Suprapubic skin (tissue), 4 donors: ENCODE measurements at places on chromosomes 12 and 14.

DNA sequence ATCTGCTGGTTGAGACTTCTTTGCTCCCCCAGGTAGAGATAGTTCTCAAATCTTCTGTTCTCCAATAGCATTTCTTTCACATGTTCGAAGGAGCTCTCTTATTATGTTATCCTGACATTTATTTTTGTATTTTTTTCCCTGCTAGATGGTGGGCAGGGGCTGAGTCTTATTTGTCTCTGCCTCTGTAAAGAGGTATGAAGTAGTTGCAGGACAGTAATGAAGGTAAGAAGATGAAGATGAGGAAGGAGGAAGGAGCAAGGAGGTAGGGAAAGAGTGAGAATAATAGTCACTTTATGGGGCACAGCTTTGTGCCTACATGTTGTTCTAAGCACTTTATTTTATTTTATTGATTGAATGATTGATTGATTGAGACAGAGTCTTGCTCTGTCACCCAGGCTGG is 5.0 kb upstream of the CIROP start:
- no peak overlapping the region for H3K27ac ChIP-seq
- H3K4me3 ChIP-seq, result no peak overlapping the region
- no peak for DNase-seq
- H3K27me3 ChIP-seq, result peaks cover 34% of the 10 kb centered on the region

DNA sequence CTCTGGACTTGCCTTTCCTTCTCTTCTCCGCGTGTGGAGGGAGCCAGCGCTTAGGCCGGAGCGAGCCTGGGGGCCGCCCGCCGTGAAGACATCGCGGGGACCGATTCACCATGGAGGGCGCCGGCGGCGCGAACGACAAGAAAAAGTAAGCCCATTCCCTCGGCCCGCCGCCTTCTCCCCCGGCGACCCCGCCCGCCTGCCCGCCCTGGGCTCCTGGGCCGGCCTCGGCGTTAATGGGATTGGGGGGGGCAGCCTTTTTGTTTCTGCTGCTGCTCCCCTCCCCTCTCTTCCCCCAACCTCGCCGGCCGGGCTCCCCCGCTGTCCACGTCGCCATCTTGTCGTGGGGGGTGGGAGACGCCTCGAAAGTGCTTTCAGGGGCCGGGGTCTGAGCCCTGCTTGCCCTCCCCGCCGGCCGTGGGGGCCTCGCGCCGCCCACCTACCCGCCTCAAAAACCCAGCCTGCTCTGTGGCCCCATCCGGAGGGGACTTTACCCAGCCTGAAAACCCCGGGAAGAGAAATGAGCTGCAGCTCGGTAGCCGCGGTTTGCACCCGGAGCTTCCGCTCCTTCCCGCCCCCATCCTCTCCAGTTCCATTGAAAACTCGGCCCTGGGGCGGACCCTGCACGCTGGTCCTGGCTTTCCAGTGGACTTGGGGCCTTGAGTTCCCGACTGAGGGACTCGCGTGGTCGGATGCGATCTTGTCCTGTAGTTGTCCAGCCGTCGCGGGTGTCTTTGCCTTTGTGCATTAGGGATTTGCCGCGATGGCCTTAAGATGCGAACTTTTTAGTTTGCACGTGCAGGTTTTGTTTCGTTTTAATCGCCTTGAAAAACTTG is 598 bp downstream of the HIF1A start:
- H3K27ac ChIP-seq, result peak overlapping the region; percentile 94
- H3K36me3 ChIP-seq, result no peaks in the 10 kb centered on the region
- H3K4me1 ChIP-seq, result peaks cover 42% of the 10 kb centered on the region
- DNase-seq, result peak; percentile 76
- H3K27me3 ChIP-seq, result no peaks in the 10 kb centered on the region
- peak overlapping the region; percentile 79 for H3K4me3 ChIP-seq

GRCh38 chr12:51726931-51727330 is 121.6 kb downstream of the FIGNL2 start:
- no peak for DNase-seq
- H3K27ac ChIP-seq, result no peak overlapping the region
- no peak overlapping the region for H3K4me3 ChIP-seq
- no peaks in the 10 kb centered on the region for H3K4me1 ChIP-seq
- H3K36me3 ChIP-seq, result no peaks in the 10 kb centered on the region
- peaks cover 10% of the 10 kb centered on the region for H3K27me3 ChIP-seq

DNA sequence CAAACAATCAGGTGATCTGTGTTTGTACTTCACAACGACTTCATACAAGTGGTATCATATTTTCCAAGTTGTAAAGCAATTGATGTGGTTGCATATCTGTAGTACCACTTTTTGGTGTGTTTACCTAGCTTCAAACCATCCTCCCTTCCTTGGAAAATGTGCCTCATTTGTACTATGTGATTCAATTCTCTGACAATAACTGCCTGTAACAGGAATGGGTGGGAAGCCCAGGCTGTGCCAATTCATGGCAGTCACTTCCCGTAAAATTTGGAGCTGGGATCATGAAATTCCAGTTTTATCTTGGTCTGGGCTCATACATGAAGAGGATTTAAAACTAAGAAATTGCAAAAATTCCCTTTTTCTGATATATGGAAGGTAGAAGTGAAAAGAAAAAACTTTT is 250.1 kb downstream of the DIO2 start:
- no peaks in the 10 kb centered on the region for H3K4me1 ChIP-seq
- DNase-seq, result no peak
- H3K27ac ChIP-seq, result no peak overlapping the region
- H3K36me3 ChIP-seq, result no peaks in the 10 kb centered on the region
- no peaks in the 10 kb centered on the region for H3K27me3 ChIP-seq

DNA sequence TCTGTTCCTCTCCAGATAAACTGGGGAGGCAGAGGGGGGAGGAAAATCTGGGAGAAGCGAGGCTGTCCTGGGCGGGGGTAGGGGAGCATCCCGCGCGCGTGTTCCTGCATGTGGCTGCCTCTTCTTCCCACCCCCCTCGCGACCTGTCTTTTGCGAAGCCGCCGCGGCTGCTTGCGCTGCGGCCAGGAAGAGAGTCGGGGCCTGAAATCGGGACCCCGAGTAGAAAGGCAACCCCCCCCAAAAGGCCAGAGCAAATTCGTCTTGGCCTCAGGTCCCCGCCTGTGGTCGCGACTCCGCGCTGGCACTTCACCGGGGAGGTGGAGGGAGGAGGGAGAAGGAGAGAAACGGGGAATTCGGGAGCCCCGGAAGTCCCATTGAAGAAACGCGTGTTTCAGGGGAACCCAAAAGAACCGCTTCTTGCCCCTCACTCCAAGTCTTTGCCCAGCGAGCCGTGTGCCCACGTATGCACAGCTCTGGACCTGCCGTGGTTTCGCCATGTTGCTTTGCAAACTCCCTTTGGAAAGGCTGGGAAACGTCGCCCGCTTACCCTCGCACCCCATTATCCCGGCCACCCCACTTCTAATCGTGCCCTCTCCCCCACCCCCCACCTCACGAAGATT is 944 bp downstream of the CCND2 start:
- H3K27me3 ChIP-seq, result peaks cover 51% of the 10 kb centered on the region
- no peak for DNase-seq
- peak overlapping the region; percentile 85 for H3K27ac ChIP-seq
- H3K4me1 ChIP-seq, result peaks cover 91% of the 10 kb centered on the region

DNA sequence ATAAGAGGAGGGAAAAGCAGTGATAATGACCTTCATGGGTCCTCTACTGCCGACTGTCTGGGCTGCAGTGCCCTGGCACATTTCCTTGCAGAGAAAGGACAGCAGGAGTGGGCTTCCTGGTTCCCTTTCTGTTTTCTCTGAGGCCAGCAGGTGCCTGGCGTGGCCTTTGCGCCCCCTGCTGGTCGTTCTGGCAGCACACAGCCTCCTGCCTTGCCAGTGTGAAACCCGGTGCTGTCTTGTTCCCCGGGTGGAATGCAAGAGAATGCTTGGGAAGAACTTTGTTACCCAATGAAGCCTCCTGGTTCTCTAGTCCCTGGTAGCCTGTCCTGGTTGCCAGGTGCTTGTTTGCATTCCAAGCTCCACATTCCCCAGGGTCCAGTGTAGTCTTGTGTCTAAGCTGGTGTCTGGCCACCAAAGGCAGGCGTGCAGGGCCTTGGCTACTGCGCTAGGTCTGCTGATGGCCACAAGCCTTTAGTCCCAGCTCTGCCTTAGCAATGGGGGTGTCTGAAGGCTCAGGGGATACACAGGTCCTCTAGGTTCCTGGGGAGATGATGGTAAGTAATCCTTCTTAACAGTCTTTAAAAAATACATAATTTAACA is 1392.4 kb upstream of the TMEM132C start:
- H3K36me3 ChIP-seq, result no peaks in the 10 kb centered on the region
- no peaks in the 10 kb centered on the region for H3K4me1 ChIP-seq
- DNase-seq, result peak; percentile 65
- H3K27me3 ChIP-seq, result peaks cover 4% of the 10 kb centered on the region
- H3K4me3 ChIP-seq, result no peak overlapping the region
- no peak overlapping the region for H3K27ac ChIP-seq

GRCh38 chr12:95089462-95089861 is 16.0 kb upstream of the NR2C1 start:
- H3K4me1 ChIP-seq, result no peaks in the 10 kb centered on the region
- no peak overlapping the region for H3K27ac ChIP-seq
- DNase-seq, result no peak
- H3K36me3 ChIP-seq, result peaks cover 44% of the 10 kb centered on the region
- no peak overlapping the region for H3K4me3 ChIP-seq
- no peaks in the 10 kb centered on the region for H3K27me3 ChIP-seq

DNA sequence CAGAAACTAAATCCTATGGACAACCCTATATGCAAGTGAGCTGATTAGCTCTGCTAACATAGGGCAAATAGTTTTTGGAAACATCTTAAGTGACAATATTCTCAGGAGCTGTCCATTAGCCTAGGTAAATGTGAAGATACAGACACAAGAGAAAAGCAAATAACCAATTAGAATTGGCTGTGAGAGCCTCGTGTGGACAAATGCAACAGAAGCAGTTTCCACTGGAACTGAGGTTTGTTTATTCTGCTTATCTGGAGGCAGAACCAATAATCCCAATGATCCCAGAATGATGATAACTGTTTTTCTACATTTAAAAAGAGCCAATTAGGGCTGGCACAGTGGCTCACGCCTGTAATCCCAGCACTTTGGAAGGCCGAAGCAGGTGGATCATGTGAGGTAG is 43.2 kb upstream of the YAF2 start:
- no peak overlapping the region for H3K4me3 ChIP-seq
- H3K27me3 ChIP-seq, result no peaks in the 10 kb centered on the region
- no peaks in the 10 kb centered on the region for H3K36me3 ChIP-seq
- H3K4me1 ChIP-seq, result no peaks in the 10 kb centered on the region
- DNase-seq, result no peak
- H3K27ac ChIP-seq, result no peak overlapping the region

GRCh38 chr12:94557746-94558295 is 92.5 kb downstream of the TMCC3 start:
- H3K27me3 ChIP-seq, result no peaks in the 10 kb centered on the region
- no peak overlapping the region for H3K27ac ChIP-seq
- no peaks in the 10 kb centered on the region for H3K36me3 ChIP-seq
- H3K4me1 ChIP-seq, result peaks cover 21% of the 10 kb centered on the region
- DNase-seq, result no peak
- no peak overlapping the region for H3K4me3 ChIP-seq

GRCh38 chr12:112170376-112170775 is 45.0 kb downstream of the TRAFD1 start:
- H3K4me3 ChIP-seq, result no peak overlapping the region
- no peak overlapping the region for H3K27ac ChIP-seq
- peaks cover 86% of the 10 kb centered on the region for H3K36me3 ChIP-seq
- H3K4me1 ChIP-seq, result no peaks in the 10 kb centered on the region
- no peak for DNase-seq

GRCh38 chr14:74524076-74524811 is 30.7 kb downstream of the ISCA2 start:
- H3K4me3 ChIP-seq, result no peak overlapping the region
- no peak for DNase-seq
- H3K4me1 ChIP-seq, result no peaks in the 10 kb centered on the region
- no peaks in the 10 kb centered on the region for H3K27me3 ChIP-seq
- H3K36me3 ChIP-seq, result peaks cover 12% of the 10 kb centered on the region

DNA sequence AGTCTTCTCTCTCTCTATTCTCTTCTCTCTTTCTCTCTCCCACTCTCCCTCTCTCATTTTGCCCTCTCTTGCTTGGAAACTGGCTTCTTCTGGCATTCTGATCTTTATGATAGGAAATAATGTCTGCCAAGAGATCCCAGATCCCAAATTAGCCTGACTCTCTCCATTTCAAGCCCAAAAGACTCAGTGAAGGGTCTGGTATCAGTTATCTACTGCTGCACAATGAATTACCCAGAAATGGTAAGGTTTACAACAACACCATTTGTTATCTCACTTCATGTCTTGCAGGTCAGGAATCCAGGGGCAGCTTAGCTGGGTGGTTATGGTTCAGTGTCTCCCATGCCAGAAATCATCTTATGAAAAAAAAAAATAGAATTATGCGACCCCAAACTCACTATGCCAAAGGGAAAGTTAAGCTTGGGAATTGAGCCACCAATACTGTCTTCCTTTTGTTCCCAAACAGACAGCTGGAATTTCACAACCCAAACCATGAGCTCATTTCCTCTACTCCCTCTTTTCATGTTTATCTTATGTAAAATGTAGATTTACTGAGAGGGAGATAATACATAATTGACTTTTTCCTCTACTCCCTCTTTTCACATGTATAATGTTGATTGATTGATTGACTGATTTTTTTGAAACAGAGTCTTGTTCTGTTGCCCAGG is 67.8 kb upstream of the FICD start:
- no peak overlapping the region for H3K27ac ChIP-seq
- H3K4me1 ChIP-seq, result peaks cover 7% of the 10 kb centered on the region
- H3K36me3 ChIP-seq, result no peaks in the 10 kb centered on the region
- H3K4me3 ChIP-seq, result no peak overlapping the region
- peaks cover 16% of the 10 kb centered on the region for H3K27me3 ChIP-seq

- no peak for DNase-seq
- no peak overlapping the region for H3K4me3 ChIP-seq
- no peak overlapping the region for H3K27ac ChIP-seq
- no peaks in the 10 kb centered on the region for H3K27me3 ChIP-seq
These were observed 323.5 kb upstream of the PDE3A start for GRCh38 chr12:20044846-20045245.

DNA sequence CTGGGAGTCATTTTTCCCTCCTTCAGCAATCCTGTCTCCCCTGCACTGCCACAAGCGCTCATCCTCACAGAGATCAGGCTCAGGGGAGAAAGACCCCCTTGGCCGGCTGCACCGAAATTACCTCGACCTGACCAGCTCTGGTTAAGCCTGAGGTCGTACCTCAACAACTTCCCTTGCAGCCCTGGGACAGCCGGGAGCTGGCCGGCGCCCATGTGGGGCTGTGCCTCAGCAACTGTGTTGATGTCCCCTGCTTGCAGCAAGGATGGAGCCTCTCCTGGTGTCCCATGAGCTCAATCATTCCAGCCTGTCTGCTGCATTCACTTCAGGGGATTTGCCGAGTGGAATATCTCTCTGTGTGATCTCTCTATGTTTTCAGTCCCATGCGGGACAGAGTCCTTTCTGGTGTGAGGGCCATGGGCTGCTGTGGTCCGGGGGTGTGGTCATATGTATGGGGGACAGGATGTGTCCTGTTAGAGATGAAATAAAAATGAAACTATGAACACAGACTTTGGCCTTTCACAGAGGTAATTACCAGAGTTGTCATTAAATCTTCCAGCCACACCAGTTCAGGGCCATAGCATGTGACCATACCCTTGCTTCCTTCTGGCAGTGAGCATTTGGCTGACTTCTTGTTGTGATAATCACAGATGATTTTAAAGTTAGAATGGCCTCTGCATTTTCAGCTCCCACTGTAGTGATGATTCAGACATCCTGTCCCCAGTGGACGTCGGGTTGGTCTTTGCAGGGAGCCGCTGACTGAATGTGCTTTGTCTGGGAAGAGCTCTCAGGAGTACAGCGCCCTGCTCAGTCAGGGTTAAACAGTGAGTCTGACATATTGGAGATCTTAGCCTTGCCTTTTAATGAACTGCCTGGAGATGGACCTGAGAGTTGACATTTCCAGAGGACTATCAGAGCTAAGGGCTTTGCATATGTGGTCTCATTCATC is 405.9 kb downstream of the AACS start:
- no peak for DNase-seq
- H3K27me3 ChIP-seq, result no peaks in the 10 kb centered on the region
- no peaks in the 10 kb centered on the region for H3K4me1 ChIP-seq
- H3K36me3 ChIP-seq, result no peaks in the 10 kb centered on the region
